ENCODE measurements at places on chromosomes 2 and 18.

GRCh38 chr2:165627470-165627869, 158.0 kb downstream of the CSRNP3 start:
- no peak for DNase-seq

GRCh38 chr2:112021781-112022231, 33.3 kb upstream of the TMEM87B start:
- no peak for DNase-seq

DNA sequence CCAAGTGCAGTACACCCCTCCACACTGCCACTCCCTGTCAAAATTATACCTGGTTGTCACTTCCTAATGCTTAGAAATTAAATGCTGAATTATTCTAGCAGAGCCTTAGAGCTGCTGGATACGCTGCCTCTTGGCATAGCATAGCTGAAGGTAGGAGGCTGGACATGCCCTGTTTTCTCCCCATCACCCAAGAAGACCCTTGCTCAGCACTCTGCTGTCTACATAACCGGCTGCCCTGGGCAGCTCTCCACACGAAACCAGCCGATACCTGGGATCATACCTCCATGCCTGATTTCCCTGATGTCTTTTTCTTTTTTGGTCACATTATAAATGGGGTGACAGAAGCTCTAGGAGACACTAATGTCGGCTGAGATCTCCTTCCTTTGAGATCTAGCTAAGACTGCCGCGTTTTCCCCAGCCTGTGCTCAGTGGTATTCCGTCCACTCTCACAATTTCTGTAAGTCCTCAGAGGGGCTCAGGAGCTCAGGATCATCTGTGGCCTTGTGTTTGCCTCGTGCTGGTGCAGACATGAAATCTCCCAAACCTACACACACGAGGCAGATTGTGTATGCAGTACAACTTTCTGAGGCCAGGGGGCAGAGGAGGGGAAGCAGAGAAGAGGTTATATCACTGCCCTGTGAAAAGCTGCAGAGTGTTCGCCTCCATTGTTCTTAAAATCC, 13.5 kb upstream of the ZAP70 start:
- peak; percentile 77 for DNase-seq

- no peak for DNase-seq
These were observed 986.3 kb upstream of the CELF4 start for GRCh38 chr18:38551881-38552280.

GRCh38 chr2:213818436-213818835, 534.2 kb downstream of the SPAG16 start:
- DNase-seq: no peak

All from stimulated activated naive CD8-positive, alpha-beta T cell treated with anti-CD3 and anti-CD28 coated beads, Interleukin-15, Interleukin-2, amounts not matched to agents 100 U/mL and 50 U/mL, for 24 hours (primary cell).